Stimulated activated CD4-positive, alpha-beta T cell treated with anti-CD3 and anti-CD28 coated beads, TNF-alpha, amount 100 ng/mL, for 4 hours (primary cell): ENCODE measurements at places on chromosomes 7 and 10.

- DNase-seq: no peak
Observed at GRCh38 chr7:117273325-117273724, 49.5 kb downstream of the WNT2 start.

- no peak for DNase-seq
Observed at GRCh38 chr7:71290452-71290851, 158.5 kb downstream of the GALNT17 start.

DNA sequence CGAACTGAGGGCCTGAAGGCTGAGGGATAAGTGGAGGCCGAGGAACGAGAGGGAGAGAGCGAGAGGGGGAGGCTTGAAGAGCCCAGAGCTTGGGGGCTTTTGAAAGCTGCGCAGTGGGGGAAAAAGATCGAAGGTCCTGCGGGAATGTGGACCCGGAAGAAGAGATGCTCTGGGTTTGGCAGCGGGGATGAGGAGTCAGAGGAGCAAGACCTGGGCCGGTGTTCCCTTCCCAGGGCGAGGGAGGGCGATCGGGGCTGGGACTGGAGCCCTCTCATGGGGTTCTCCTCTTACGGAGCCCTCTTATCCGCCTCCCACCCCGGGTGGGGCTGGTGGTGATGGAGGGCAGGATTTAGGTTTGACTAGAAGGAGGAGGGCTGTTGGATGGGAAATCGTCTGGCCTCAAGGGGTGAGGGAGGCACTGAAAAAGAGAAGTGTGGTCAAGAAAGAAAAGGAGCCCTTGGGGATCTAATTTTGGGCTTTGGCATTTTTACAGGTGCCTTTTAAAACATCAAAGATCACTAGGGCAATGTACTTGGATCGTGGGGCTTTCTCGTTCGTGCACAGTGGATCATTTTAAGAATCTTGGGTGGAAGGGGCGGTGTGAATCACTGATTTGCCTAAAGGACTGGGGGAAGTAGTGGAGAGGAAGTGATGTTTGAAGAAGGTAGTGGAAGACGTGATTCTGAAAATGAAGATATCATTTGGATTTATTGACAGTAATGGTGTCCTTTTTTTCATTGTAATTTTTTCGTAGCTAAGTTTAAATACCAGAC, 637 bp downstream of the SAMD8 start:
- DNase-seq: no peak

- DNase-seq: no peak
Observed at GRCh38 chr7:127258111-127258510, 5.4 kb upstream of the GRM8 start.

DNA sequence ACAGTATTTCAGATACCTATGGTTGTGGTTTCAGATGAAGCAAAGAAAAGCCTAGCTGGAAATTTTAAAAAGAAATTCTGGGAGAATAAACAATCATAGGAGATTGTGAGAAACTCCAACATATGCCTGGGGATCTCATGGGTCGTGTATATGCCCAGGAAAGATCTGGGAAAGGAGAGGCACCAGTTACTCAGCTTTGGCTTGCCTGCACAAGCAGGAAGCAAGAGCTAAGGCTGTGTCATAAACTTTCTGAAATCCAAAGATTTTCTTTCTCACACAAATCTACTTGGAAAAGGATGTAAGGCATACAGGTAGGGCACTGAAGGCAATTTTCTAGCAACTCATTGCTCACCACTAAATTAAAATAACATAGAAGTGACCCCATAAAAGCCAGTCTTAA, 373.6 kb downstream of the CDC14C start:
- no peak for DNase-seq

- no peak for DNase-seq
Observed at GRCh38 chr10:124864421-124865193, 63.0 kb downstream of the ABRAXAS2 start.

GRCh38 chr10:71159892-71160291, 52.5 kb upstream of the UNC5B start:
- no peak for DNase-seq

DNA sequence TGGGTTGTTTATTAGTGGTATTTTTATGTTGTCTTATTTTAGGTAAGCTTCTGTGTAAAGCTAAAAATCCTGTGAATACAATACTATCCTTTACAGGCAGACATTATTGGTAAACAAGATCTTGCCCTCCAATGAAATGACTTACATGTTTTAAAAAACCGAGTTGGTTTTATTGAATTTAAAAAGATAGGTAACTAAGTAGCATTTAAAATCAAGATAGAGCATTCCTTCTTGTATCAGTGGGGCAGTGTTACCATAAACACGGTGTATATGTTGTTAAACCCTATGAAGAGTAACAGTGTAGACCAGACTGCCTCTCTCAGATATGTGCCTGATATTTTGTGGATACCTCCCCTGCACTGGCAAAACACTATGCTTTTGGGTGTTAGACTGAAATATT, 81.0 kb downstream of the SNX10 start:
- DNase-seq: no peak

- DNase-seq: no peak
Observed at GRCh38 chr7:45187946-45188411, 30.4 kb downstream of the RAMP3 start.

DNA sequence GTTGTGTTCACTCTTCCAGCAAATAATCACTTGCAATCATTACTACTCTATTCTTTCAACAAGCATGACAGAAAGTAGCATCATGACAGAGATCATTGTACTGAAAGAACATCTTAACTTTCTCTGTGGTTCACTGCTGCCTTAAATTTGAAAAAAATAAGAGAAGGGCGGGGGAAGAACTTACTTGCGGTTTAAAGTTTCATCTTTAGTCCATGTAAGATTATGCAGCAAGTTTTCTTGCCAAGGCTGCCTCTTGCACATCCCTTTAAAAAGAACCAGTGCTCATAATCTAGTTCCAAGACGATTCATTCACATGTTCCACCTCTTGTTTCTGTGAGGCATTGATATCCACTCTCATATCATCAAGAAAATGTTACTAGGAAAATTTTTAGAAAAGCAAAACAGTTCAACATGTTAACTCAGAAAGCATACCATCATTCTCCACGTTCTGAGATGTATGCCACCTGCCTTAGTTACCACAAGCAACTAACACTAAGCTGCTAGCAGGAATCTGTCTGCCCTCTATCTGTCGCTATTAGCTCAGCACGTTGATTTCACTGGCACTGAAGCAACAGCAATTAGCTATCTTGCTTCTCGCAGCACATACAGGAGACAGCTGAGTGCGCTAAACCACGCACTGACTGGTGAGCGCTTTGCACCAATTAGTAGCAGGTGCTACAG, at the start of gene PCDH15:
Gene PCDH15 (minus strand): TSS at position 491 of the 681 bp plus-strand sequence. CDS start 136,969 bp downstream, outside the sequence.
- no peak for DNase-seq

- no peak for DNase-seq
Observed at GRCh38 chr10:72754275-72755032, 62.5 kb downstream of the MCU start.
